ENCODE measurements at places on chromosomes 3 and 15.

DNA sequence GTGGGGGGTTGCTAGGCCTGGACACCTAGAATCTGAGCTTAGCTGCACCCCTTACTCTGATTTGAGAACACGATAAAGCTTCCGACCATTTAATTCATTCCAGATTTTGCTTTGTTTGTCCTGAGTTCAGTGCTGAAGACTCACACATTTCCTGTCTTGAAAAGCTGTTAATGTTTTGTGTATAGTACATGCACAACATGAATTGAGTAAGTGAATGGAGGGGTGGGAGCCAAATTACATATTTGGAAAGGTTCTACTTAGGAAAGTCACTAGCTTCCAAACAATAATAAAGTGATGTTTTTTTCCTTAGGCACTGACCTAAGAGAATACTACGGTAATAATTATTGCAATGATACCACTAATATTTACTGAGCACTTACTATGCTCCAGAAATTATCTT is 955.2 kb upstream of the NR2F2 start:
- DNase-seq, result no peak

DNA sequence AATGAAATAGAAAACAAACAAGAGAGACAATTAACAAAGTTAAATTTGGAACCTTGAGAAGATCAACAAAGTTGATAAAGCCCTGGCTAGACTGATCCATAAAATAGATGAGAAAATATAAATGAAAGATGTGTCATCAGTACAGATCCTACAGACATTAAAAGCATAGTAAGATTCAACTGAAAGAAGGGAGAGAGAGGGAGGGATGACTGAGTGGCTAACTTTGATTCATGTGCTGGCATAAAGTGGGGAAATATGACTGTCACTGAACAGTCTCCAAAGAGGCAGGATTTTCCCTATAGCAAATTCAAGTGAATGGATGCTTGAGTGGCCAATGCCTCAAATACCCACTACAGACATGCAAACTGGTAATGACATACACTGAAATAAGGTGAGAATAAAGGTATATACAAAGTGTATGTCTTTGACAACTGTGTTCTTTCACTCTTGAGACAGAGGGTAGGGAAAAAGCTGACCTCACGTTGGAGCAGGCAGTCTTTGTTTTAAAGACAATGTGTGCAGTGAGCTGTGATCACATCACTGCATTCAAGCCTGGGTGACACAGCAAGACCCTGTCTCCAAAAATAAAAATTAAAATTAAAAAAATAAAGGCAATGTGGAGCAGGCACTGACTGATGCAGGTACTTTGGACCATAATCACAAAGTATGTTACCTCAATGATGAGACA is 35.9 kb upstream of the CHD2 start:
- no peak for DNase-seq

DNA sequence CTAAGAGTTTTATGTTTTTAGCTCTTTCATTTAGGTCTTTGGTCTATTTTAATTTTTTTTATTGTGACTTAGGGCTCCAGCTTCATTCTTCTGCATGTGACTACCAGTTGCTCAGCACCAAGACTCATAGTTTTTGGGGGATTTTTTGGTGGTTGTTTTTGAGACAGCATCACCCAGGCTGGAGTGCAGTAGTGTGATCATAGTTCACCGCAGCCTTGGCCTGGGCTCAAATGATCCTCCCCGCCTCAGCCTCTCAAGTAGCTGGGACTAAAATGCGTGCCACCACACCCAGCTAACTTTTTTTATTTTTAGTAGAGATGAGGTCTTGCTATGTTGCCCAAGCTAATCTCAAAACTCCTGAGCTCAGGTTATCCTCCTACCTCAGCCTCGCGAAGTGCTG is 19.4 kb downstream of the CDV3 start:
- no peak for DNase-seq

GRCh38 chr3:59813148-59813538 is 763.3 kb upstream of the CFAP20DC start:
- DNase-seq, result no peak

DNA sequence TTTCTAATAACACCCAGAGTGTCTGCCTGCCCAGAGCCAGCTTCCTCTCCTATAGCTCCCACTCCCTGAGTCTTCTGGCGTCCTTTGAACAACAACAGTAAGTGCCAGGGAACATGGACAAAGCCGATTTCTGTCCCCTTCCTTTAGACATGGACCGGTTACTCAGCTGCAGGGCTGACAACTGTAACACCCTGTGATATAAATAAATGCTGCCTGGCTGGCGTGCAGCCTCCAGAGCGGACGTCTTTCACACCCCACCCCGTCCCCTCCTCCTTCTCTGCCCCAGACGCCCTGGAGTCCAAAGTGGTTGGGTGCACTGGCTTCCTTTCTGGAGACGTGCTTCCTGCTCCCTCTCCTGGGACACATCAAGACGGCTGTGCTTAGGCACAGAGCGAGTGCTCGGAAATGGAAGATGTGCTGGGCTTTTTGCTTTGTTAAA is 281.9 kb upstream of the LRRFIP2 start:
- DNase-seq, result no peak

- no peak for DNase-seq
Measured at GRCh38 chr15:75902129-75902557, 1.5 kb upstream of the FBXO22 start.

- no peak for DNase-seq
Measured at GRCh38 chr3:154334973-154335420, 10.7 kb upstream of the DHX36 start.

DNA sequence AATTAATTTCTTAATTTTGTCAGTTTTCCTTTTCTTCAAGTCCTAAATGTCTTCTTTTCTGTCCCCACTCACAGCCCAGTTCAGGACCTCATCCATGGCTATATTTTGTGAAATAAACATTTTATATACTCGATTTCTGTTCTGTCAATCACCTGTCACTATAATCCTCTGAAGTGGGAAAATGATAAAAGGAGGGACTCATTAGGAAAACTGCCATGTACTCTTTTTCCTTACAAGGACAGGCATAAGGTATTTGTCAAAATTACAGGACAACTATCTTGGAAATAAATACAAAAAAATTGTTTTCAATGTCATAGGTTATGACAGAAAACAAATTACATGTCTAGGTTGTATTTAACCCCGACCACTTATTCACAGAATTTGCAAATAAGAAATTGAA is 240.1 kb upstream of the CBLB start:
- no peak for DNase-seq

DNA sequence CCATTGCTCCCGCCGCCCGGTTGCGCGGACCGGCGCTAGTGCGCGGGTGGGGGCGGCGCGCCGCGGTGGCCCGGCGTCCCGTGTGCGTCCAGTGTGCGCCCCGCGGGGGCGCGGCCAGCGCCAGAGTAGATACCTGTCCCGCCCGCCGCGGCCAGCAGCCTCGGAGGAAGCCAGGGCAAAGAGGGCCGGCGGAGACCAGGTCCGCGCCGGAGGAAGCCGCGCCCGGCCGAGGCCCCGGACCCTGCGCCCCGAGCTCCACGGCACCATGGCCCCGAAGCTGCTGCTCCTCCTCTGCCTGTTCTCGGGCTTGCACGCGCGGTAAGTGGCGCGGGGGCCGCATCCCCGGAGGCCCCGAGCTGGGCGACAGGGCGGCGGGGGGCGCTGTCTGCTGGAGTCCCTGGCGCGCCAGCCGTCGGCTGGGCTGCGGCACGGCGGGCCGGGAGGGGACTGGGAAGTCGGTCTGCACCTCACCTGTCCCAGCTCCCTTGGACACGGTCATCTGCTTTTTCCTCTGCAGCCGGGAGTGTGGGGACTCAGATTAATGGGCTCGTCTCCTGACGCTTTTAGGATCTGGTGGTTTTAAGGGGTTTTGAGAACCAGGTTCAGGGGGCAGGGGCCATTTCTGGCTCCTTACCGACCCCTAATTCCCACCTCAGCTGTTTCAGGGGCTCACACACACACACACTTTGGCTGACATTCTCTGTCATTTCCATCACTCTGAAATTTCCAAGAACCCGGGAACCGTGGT is 464 bp downstream of the GABRG3 start:
- no peak for DNase-seq

- no peak for DNase-seq
Measured at GRCh38 chr15:66702787-66703539, 927 bp downstream of the SMAD6 start.

DNA sequence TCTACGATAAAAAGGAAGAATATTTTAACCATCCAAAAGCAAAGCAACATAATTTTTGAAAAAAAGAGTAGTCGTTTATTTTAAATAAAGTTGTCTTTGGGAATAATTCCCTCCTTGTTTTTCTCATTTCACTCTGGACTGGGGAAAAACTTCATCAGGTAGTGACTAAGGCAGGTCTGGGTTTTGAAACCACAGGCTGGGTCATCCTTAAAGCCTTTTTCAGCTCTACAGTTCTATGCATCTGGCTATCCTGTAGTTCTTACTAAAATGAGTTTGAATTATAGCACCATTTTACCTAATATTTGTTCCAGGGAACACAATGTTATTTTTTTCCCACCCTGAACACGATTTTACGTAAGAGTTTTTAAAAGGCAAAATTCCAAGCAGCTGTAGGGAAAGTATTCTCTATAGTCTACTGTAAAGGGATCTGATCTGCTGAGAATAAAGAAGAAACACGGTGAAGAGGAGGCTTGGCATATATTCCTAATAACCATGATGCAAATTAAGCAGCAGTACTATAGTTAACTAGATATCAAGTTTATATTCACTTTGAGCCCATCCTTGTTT is 107.7 kb downstream of the OSBPL10 start:
- DNase-seq, result no peak

- DNase-seq, result no peak
Measured at GRCh38 chr3:127613406-127613805, 15.2 kb downstream of the MCM2 start.

- no peak for DNase-seq
Measured at GRCh38 chr15:88908697-88909621, 4.2 kb downstream of the MFGE8 start.

DNA sequence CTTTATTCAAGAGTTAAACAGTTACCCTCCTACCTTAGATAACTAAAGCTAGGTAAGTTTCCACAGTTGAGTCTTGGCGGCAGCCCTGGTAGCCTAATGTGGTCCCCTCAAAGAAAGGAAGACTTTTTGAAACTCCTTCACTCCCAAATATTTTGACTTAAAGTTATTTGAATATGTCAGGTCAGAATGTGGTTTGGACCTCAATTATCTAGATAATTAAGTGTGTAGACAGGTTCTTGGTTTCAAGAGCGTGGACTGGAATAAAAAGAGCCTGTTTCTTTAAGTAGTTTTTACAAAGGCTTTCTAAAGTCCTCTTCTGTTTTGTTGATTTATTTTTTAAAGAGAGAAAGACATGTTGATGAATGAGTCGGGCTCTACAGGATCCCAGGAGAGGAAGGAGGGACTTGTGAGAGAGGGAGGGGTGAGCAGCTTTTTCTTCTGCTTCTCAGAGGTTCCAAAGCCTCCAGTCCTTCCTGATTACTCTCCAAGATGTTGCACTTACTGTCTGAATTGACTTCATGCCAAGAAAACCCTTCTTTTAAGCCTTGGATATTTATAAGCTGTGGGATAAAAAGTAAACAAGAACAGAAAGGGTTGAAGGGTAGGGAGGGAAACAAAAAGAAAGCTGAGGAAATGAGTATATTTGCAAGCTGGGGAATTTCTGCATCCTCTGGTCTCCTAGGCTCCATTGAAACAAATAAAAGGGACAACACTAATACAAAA is 457.4 kb downstream of the IGSF11 start:
- DNase-seq, result no peak

- DNase-seq, result no peak
Measured at GRCh38 chr3:127964816-127965215, 49.8 kb downstream of the KBTBD12 start.

DNA sequence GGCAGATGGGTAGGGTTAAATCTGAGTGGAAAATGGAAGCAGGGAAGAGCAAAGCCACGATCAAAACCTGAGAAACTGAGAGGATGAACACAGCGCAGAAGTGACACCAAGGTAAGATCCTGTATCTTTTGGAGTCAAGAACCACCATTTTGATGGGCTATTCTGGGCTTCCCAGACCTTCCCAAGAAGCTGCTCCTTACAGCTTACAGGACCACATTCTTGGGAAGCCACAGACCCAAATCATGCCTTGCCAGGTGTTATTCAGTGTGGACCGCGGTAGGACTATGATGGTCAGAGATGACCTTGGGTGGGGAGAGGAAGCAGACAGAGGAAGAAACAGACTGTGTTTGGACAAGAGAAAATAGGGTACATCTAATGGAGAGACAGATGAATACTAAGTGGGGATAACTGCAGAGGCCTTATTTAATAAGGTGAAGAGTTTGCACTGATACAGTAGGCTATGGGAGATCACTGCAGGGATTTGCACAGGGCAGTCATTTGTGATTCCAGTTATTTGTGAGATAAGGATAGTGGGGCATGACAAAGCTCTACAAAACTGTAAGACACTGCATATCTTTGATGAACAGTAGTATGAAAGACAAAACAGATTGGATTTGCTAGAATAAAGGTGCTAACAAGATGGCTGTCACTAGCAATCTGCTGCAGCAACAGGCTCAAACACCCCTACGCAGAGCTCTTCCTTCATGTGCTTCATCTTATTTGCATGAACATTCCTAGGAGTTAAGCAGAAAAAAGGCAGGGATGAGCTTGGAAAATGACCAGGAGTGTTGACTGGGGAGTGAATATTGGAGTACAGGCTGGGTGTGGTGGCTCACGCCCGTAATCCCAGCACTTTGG is 105.9 kb downstream of the IGF2BP2 start:
- DNase-seq, result no peak

GRCh38 chr15:40623361-40623760 is 29.3 kb downstream of the KNL1 start:
- no peak for DNase-seq

GRCh38 chr3:168620854-168621253 is 525.1 kb upstream of the GOLIM4 start:
- DNase-seq, result no peak

DNA sequence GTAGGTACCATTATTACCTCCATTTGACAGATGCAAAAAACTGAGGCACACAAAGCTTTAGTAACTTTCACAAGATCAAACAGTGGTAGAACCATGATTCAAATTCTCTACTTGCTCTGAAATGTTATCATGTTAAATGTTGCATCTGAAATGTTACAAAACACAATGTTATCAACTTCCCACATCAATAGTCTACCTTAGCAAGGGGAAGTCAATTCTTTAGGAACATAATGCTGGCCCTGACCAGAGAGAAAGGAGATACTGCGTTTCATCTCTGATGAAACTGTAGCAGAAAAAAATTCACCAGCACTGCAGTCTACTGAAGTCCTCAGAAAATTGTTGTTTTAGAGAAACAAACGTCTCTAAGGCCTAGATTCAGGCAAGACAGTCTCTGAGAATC is 174.1 kb downstream of the SATB1 start:
- DNase-seq, result no peak

DNA sequence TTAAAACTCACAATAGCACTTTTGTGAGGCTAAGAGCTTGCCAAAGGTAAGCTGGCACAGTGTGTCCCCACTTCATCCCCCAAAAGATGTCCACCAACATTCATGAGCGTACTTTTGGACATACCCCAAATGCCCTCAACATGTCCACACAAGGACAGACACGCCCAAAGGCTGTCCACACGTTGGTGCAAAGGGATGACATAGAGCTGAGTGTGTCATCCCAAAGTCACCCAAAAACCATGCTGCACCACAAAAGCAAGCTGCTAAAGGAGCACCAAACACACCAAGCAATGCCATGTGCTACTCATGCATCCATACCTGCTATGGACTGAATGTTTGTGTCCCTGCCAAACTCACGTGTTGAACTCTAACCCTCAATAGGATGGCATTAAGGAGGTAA is 57.9 kb downstream of the KLF13 start:
- no peak for DNase-seq

- no peak for DNase-seq
Measured at GRCh38 chr15:69805248-69805953, 292.3 kb downstream of the TLE3 start.

Measured in stimulated activated CD8-positive, alpha-beta memory T cell treated with anti-CD3 and anti-CD28 coated beads, Interleukin-4, amount 100 ng/mL, for 1 hour (primary cell).